Stimulated activated CD8-positive, alpha-beta memory T cell treated with anti-CD3 and anti-CD28 coated beads, Interleukin-15, amount 100 ng/mL, for 1 hour (primary cell): ENCODE measurements at places on chromosomes 16 and 17.

DNA sequence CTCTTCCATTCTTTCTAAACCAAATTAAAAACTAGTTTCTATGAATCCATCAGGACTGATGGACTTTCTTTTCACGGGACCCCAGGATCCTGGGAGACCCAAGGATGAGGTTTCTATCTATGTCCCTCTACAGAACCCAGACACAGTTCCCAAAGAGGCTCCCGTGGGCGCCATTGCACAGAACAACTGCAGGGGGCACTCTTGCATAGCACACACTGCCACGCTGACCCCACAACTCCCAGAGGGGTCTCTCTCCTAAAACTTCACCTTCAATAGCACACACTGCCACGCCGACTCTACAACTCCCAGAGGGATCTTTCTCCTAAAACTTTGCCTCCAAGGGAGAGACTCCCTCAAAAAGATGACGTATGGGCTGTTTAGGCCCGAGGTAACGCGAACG is 9.0 kb downstream of the ABR start:
- DNase-seq = no peak

- DNase-seq = no peak
These were observed 5.2 kb upstream of the CDH8 start for GRCh38 chr16:62041401-62041800.

- no peak for DNase-seq
These were observed 9.7 kb upstream of the NXPH3 start for GRCh38 chr17:49565948-49566491.

GRCh38 chr17:13478326-13478830 is 123.4 kb downstream of the HS3ST3A1 start:
- DNase-seq = no peak

DNA sequence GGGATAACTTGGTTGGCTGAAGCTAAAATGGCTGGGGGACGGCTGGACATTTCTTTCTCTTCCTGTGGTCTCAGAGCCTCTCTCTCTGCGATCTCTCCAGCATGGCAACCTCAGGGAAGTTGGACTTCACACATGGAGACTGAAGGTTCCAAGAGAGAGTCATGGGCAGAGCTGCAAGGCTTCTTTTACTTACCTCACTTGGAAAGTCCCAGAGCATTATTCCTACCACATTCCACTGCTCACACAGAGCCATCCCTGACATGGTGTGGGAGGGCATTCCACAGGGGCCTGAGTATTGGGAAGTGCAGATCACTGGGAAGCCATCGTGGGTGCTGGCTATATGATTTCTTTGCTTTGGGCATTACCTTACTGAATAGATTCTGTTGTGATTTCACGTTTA is 9.8 kb upstream of the SLC6A2 start:
- no peak for DNase-seq

GRCh38 chr16:57977418-57978069 is 6.6 kb upstream of the CNGB1 start:
- no peak for DNase-seq

DNA sequence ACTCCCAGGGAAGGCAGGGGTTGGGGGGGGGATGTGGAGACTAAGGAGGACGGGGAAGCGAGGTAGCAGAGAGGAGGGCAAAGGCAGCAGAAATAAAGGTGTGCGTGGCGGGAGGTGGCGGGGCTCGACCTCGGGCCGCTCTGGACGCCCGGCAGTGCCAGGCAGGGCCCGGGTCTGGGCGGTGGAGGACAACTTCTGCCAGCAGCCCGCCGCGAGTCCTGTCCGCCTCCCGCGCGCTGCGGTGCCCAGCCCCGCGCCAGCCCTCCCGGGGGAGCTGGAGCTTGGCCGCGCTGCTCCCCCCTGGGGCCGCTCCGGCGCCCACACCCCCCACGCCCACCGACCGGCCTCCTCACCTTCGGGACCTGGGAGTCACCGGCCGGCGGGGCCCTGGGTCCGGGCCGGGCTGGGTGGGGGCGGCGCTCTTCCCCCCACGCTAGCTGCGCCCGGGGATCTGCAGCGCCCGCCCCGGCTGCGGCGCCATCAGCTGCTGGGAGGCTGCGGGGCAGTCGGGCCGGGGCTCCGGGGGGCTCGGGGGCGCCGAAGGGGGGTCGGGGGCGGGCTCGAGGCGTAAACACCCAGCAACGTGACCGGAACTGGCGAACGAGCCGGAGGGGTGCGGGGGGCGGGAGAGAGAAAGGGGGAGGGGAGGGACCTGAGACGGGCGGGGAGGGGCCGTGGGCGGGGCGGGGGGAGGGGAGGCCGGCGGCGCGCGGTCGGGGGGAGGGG is at the start of gene CCDC92B:
Gene CCDC92B (minus strand): TSS at position 595 of the 726 bp plus-strand sequence. CDS start 14,507 bp downstream, outside the sequence.
- DNase-seq = no peak

- DNase-seq = no peak
These were observed 34.8 kb downstream of the RFFL start for GRCh38 chr17:35028531-35029262.

DNA sequence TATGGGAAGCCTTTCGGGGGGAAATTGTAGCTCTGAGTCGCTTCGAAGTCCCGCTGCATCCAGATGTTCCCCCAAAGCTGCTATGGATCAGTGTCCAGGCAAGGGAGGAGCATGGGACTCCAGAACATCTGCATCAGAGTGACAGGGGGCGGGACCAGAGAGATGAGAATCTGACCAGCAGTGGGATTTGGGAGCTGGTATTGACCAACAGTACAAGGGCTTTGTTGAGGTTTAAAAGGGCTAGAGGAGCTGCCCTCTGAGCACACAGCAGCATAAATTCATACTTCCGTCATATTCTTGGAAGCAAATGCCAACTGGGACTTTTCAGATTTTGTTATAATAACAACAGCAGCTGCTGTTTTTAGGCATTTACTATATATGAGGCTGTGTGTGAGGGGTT is 10.6 kb downstream of the RBFOX1 start:
- no peak for DNase-seq

DNA sequence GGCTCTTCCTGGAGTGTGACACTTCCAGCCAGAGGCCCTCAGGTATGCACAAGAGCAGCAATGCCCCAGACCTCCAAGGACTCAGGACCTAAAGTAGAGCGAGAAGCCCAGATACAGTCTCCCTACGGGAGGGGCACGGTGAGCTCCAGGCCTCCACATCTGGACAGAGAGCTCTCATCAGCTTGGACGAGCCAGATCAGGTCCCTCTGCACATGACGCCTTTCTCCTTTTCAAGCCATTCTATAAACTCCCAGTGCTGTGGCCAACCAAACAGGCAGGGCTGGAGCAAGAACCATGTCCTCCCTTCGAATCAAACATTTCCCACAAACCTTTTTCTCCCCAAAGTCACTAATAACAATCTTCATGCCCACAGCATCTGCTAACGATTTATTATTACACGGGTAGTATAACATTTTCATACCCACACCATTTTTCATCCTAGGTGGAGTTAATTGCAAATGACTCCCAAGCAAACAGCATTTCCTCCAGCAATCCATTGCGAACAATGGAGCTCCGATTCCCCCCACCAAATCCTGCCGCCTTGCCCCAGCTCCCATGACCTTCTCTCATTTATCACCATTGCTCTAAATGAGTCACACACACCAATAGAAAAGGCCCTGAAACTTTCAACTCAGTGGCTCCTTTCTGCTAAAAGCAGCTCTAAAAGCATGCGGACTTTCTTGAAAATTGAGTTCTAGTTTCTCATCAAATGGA is 24.2 kb upstream of the NLRP1 start:
- no peak for DNase-seq

- DNase-seq = no peak
These were observed 84.4 kb upstream of the GSE1 start for GRCh38 chr16:85528528-85529387.

DNA sequence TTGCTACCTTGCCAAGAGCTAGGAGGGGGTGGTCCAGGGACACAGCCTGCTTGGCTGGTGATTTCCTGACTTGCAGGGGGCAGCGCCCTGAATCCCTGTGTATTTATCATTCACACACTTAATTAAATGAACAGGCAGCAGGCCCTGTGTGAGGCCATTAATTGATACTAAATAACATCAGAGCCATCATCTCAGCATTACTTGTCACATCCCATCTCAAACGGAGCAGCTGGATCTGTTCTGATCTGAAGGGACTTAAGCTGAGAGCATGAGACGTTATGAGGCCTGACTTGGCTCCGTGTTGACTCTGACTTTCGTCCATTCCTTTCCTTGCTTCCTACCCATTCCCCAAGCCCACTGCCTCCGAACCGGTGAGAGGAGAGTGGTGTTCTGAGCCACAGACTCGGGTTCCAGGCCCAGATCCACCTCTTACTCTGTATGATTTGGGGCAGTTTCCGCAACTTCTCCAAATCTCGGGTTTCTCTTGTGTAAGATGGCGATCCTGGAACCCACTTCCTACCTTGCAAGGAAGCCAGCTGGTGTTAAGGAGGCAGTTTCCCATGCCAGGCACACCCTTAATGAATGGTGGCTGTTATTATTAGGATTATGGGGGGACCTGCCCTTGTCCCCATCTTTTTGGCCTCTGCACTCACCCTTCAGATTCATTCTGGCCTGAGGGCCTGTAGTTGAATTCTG is 33.8 kb downstream of the CACNA1G start:
- no peak for DNase-seq

- DNase-seq = peak; percentile 17
These were observed 100.9 kb downstream of the PARN start for GRCh38 chr16:14529010-14529669.

DNA sequence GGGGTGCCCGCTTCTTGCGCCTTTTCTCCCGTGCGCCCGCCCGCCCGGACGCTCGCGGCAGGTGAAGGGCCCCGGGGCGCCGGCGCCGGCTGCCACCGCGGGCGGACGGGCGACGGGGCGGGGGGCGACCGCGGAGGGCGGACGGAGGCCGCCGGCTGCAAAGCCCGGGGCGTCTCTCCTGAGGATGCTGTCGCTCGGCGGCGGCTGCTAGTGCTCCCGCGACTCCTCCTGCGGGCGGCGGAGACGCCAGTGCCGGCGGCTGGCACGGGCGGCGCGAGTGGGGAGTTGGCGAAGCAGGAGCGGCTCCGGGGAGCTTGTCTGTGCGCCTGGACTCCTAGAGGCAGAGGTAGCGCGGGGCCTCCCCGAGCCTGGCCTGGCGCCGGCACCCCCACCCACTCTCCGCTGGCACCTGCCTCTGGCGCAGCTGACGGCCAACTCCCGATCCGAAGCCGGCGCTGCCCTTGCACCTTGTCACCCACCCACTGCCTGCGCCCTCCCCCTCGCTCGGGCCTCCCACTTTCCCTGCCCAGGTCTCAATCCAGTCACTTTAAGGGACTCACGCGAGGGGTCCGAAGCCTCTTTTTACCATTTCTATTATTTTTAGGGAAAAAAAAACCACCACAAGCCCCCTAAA is at the start of gene FAM20A:
Gene FAM20A (minus strand): TSS at position 437 of the 634 bp plus-strand sequence. CDS start 701 bp downstream, outside the sequence.
- DNase-seq = no peak

GRCh38 chr16:54136276-54136625 is 150.3 kb downstream of the IRX3 start:
- no peak for DNase-seq

DNA sequence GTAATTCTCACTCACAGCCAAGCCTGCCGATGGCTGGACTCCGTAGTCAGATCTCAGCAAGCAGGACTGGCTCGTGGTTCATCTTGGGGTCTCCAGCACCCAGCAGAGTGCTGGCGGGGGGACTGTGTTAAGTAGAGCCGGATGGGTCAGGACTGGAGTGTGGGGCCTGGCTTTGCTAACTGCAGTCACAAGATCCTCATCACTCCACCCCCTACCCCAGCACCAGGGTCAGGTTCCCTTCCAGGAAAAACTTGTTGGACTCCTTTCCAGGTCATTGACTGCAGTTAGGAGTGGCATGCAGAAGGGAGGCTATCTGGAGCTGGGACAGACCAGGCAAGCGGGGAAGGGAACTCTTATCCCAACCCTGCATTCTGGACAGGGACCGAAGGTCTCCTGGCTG is 6.0 kb downstream of the CIITA start:
- DNase-seq = no peak

DNA sequence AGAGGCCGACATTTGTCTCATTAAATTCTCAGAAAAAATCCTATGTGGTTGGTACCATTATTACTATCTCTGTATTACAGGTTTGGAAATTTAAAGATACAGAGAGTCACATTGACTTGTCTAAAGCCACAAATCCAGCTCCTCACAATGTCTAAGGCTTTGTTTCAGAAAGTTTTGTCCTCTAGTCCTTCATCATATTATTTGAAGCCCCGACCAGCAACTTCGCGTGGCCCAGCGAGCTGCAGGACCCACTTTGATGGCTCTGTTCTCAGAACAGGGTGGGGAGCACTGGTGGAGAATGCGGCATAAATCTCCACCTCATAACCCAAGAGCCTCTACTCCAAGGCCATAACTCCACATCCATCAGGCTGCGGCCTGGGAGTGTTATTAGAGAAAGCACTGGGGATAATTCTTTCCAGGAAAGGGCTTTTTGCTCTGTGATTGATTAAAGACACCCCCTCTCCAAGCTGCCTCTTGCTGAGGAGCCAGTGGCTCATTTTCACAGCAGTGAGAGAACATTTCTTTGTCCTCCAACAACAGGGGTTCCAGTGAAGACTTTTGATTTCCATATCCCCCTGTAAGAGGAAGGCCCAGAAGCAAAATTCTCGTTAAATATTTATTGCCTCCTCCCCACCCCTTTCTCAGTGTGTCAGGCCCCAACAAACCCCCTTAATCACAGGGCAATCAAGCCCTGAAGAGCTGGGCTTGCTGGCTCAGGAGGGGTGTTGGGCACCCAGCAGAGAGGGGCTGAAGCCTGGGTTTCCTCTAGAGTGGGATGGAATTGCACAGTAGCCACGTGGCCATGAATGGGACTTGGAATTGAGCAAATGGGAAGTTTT is 113.7 kb upstream of the CDH11 start:
- DNase-seq = no peak

DNA sequence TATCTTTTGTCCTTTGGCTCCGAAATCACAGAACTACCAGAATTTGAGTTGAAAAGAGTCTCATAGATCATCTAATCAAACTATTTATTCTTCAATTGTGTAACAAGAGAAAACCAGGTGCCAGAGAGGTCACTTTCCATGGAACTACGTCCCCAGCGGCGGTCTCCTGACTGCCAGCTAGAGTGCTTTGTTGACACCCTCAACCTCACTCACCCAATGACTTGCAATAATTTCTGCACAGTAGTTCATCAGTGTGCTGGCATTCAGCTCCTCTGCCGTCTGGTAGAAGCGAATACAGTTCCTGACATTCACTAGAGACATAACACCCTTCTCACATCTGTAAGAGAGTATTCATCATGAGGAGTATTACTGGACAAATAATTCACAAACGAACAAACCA is 54.2 kb downstream of the ANKFY1 start:
- no peak for DNase-seq

- no peak for DNase-seq
These were observed 9.1 kb downstream of the TUBG1 start for GRCh38 chr17:42618442-42619150.

- no peak for DNase-seq
These were observed 67.5 kb downstream of the IQCK start for GRCh38 chr16:19785512-19786130.

- DNase-seq = no peak
These were observed 26.2 kb upstream of the NAGLU start for GRCh38 chr17:42509841-42510240.

- no peak for DNase-seq
These were observed 201.6 kb downstream of the PRKCB start for GRCh38 chr16:24037335-24037734.

GRCh38 chr17:835263-835662 is 53.1 kb downstream of the MRM3 start:
- no peak for DNase-seq

DNA sequence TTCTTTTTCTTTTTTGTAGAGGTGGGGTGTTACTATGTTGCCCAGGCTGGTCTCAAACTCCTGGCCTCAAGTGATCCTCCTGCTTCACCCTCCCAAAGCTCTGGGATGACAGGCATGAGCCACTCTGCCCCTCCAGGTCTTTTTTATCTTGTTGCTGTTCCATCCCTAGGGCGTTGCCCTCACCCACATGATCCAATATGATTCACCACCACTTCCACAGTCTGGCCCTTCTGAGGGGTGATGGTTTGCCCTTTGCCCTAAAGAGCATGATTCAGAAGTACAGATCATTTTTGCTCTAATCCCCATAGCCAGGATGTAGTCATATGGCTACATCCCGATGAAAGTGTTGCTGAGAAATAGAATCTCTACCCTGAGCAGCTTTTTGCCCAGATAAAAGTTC is 18.8 kb downstream of the STX4 start:
- DNase-seq = no peak
